Stimulated activated CD4-positive, alpha-beta T cell treated with anti-CD3 and anti-CD28 coated beads, Interleukin-4, amount 100 ng/mL, for 48 hours (primary cell): ENCODE measurements at places on chromosomes 2 and 18.

DNA sequence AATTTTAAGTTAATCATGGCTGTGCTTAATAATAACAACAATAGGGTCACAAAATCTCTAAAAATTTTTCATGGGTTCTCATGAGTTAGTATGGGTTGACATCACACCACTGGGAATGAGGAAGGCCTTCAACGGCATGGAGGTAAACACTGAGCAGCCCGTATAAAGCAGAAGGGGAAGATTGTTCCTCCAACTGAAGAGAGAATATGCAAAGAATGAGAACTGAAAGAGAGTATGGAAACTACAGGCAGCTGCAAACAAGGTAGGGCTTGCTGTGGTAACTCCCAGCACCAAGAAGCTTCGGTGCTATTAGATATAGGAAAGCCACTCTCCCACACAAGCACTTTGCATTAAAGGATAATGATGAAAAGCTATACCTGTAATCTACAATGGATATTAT is 1242.3 kb upstream of the CELF4 start:
- no peak for DNase-seq

DNA sequence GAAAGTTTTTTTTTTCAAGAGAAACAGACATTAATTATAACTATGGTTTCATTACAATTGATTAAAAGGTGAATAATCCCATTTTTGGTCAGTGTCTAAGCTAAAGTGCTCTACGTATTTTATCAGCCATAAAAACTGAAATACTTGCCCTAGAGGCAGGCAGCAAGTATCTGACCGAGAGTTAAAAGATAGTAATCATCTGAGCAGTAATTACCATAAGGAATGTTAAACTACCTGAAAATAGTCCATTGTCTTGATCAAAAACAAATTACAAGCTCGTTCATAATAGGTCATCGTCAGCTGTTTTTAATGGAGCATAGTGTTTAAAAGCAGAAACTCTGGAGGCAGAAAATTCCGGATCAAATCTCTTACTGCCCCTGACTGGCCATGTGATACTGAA is 105.7 kb upstream of the ZEB2 start:
- no peak for DNase-seq

DNA sequence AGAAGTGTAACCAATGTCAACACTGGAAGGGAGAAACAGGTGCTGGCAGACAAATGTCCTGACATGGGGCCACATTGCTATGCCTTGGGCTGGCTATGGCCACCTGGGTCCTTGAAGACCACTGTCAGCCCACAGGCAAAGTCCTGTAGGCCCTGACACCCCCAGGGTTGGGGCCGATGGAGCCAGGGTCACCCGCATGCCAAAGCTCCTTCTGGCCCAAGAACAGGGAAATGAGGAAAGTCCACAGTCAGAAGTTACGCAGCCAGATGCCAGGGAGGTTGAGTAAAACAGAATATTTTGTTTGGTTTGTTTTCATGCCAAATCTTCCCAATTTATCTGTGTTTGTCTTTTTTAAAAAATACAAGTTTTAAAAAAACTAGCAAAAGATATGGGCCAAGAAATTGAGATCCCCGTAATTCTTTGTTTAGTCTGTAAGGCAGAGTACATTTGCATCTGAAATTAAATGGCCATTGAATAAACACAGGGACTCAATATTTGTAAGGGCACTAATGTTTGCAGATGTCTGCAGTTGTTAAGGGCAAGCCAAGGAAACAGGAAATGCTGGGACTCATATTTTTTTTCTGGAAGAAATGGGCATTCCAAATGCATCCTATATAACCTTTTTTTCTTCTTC is 186.4 kb downstream of the FAM210A start:
- DNase-seq, result no peak

DNA sequence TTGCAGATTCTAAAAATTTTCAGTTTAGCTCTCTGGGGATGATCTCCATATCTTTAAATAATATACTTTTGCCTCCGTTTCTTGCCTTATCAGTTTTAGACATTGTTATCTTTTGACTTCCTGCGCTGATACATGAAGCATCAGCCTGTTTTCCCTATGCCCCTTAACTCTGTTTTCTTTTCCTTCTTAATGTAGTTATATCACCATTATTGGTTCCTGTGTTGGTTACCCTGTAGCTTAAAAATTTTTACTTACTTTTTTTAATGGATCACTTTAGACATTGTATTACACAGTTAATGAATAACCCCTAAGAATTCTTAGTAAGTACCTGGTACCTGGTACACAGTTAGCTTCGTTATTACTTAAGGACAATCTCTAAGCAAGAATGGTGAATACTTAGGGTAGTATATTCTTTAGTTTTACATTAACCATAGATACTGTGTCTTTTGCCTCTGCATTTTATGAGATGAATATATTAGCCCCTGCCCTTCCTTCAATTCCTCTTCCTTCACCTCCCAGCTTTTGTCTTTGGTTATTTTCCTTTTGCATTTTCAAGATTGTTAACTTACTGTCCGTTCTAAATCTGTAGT is 40.9 kb downstream of the BABAM2 start:
- no peak for DNase-seq

DNA sequence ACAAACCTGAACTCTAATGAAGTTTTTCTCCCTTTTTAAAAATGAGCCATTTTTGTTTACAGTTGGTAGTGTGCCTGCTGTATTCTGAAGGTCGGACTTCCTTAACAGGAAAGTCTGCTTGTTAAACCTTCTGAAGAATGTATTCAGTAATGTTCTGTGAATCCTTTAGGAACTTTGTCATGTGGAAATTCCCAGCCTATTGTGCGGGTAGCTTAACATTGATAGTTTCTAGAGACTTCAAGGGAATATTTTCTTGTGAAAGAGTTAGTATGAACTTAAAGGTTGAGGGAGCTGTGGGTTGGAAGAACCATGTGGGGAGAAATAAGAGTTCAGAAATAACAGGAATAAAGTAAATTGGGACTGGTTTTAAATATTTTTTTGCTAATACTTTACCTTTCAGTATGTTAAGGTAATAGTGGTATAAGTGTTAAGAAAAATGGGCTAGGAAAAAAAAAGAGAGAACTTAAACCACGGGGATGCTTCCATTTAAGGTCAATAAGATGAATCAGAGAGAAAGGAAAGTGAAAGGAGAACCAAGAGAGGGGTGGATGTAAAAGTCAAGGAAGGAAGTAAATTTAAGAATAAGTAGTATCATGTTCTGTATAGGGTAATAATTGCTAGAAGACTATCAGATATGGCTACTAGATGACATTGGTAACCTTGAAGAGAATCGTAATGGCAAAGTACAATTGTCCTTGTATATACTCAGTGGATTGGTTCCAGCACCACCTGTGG is 90.5 kb downstream of the PMS1 start:
- DNase-seq, result no peak

GRCh38 chr18:39344487-39344886 is 1778.9 kb upstream of the CELF4 start:
- DNase-seq, result no peak
